BE2C (cell line): ENCODE measurements at places on chromosomes 3 and 15.

DNA sequence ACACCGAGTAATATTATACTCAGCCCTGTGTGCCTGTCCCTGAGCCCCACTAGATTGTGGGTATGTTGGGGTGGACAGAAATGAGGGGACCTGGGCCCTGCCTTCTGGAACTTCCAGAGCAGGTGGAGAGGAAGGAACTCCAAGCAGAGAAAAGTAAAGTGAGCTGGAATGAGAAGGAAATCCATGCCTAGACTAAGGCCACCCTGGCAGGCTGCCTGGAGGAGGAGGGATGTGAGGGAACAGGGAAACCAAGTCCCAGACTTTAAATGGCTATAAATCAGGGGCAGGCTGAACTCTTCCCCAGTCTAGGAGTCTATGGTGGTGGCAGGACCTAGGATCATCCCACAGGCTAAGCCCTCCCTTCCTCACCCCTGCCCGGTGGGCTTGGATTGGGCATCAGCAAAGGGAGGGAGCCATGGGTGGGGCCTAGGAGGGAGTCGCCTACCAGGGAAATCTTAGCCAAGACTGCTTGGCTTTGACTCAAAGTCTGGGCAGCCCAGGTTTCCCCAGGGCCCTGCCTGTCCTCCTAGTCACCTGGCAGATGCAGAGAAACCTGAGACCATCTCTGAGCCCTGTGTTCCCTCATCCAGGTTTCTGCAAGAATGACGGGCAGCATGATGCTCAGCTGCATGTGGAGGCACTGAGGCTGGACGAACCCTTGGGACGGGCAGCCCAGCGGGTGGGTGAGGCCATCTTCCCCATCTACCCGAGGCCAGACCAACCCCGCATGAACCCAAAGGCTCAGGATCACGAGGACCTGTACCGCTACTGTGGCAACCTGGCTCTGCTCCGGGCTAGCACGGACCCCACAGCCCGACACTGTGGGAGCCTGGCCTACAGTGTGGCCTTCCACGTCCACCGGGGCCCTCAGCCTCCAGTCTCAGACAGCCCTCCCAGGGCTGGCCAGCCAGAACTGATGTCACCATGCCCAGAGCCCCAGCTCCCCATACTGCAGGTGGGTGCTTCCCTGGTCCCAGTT lies 15.6 kb upstream of the STRA6 start:
- no peak for DNase-seq

DNA sequence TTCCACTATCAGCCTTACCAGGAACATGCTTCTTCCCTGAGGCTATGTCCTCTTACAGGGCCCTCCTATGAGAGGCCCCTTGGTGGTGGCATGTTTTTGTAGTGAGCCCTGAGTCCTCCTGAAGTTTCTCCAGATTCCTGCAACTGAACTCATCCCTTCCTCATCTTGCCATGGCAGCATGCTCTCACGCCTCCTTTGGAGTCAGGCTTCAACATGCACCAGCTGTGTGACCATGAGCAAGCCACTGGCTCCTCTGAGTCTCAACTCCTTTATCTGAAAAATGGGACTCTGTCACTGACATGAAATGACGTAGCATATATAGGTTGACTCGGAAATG lies 216.3 kb upstream of the TLE3 start:
- DNase-seq: no peak

- no peak for DNase-seq
Observed at GRCh38 chr3:183437666-183438564, 9.5 kb upstream of the MCF2L2 start.

GRCh38 chr3:150755902-150756301 lies 7.1 kb downstream of the SIAH2 start:
- DNase-seq: no peak

DNA sequence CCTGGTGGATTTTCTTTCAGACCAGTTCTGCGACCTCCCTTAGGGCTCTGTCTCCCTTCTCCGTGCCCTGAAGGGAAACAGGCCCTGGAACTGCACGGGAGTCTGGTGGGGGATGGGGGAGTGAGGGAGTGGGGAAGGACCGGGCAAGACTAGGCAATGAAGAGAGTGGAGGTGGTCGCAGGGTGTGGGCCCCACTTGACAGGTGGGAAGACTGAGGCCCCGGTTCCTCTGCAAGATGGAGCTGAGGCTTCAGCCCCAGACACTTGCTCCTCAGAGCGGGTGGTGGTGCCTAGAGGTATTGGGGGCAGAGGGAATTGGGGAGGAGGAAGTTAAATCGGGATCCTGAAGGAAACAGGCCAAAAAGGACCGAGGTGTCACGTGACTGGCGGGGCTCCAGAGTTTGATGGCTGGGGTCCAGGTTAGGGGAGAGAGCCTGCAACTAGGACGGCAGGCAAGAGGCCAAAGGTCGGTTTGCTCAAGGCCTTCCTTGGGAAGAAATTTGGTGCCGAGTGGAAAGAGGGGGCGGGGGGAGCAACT lies 597 bp upstream of the CAMK1 start:
- DNase-seq: no peak

DNA sequence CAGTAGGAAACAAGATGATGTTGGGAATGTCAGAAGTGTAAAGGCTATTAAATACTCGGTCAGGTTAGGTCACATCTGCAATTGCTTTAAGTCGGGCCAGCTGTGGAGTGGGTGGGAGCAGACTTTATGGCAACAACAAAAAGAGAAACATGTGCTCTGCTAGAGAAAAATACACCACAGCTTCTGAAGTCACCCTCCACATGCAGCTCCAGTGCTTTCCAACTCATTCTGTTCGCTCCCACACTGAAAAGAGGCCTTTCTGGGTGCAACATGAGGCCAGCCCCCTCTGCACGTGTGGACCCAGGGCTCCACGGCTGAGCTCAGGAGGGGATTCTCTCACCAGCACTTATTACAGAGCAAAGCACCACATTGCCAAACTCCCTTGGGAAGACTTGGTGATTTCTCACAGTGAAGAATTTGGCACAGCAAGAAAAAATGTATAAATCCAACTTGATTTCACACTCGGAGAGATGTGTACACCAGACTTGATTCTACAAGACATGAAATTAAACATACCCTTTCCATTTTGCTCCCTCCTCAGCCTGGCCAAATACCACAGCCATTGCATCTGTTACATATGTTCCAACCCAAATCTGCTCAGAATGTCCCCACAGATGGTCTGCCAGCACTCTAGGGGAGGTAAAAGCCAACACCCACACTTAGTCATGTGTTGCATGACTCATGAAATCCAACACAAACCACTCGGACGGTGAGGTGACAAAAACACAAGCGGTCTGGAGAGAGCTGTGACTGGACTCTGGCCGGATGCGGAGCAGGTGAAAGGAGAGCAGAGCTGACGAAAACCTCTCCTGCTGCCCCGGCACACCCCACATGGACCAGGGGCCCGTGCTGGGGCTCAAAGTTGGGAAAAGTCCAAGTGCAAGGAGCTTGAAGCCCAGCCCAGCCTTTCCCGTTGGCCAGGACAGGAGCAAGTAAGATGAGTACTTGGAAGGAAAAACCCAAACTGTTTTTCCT lies 74.6 kb downstream of the ITGB5 start:
- no peak for DNase-seq

- no peak for DNase-seq
Observed at GRCh38 chr15:94674296-94674695, 442.9 kb downstream of the MCTP2 start.

DNA sequence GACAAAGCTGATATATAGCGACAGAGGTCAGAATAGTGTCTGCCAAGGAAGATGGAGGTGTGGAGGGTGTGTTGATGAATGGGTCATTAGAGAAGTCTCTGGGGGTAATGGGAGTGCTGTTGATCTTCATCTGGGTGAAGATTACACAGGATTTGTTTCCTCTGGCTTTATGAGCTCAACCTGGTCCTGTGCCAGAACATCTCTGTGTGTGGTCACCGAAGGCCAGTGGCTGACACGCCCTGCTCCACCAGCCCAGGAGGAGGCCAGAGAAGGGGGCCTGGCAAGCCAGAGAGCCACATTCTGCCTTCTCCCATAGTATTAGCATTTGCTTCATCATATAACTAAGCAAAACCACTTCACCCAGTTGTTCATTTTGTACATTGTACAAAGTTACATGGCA lies 121.1 kb downstream of the ZNF621 start:
- DNase-seq: no peak

DNA sequence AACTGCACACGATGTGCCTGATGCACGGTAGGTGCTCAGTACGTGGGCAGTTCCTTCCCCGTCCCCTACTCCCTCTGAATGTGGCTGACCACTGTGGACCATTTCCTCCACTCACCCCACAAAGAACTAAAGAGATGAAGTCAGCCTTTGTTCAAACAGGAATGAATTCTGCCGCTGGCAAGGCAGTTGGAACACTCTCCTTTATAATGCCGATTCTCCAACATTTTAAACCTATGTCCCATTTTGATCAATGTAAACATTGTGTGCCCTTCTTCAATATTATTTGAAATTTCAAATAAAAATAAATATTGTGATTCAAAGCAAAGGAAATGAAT lies 57.5 kb upstream of the MEF2A start:
- no peak for DNase-seq

- DNase-seq: no peak
Observed at GRCh38 chr3:60167186-60167585, 1084.1 kb downstream of the FHIT start.

- DNase-seq: no peak
Observed at GRCh38 chr3:46903341-46904302, 26.1 kb downstream of the PTH1R start.

DNA sequence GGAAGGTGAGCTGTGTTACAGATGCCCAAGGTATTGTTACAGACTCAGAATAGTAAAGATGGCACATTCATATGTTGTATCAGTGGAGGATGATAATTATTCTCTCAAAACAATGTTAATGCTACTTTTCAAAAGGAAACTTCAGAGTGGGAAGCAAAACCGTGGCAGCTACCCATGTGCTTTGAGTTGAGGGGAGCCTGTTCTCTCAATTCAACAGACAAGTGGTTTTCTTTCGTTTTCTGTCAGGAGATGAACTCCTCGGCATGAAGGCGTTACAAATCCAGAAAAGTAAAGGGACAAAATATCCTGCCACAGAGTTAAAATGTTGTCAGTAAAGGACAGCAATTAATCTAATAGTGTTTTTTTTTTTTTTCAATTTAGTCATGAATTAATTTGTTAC lies 629.4 kb upstream of the GBE1 start:
- no peak for DNase-seq
